Natural killer cell treated with Interleukin-12 subunit alpha and Interleukin-12 subunit beta and Interleukin-15 and Interleukin-18, amount 100 ng/mL, for 72 hours (primary cell): ENCODE measurements at places on chromosomes 16 and 17.

GRCh38 chr17:56832446-56832845 is 1.3 kb downstream of the C17orf67 start:
- no peak for DNase-seq

- no peak for DNase-seq
Measured at GRCh38 chr16:5851393-5851982, 753.9 kb upstream of the EEF2KMT start.

- DNase-seq, result no peak
Measured at GRCh38 chr16:62829607-62830006, 793.4 kb upstream of the CDH8 start.

- DNase-seq, result no peak
Measured at GRCh38 chr16:8591451-8591850, 1.1 kb upstream of the TMEM114 start.

- no peak for DNase-seq
Measured at GRCh38 chr17:54920819-54921218, 20.2 kb downstream of the TOM1L1 start.

DNA sequence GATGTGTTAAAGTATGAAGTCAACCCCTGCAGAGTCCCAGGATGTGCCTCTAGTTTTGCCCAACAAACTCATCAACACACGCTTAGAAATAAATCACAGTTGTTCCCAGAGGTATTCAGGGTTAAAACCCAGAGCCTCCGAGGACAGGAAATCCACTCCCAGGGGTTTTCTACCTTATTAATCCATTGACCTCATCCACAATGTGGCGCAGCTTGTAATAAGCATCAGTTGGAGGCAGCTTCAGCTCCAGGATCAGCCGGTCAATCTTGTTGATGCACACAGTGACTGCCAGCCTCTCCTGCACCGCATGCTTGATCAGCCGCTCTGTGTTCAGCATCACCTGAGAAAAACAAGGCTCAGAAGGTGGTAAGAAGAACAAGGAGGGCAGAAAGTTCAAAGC is 23.5 kb downstream of the EFTUD2 start:
- DNase-seq, result no peak

- DNase-seq, result no peak
Measured at GRCh38 chr17:2195729-2196128, 107.9 kb downstream of the SMG6 start.

DNA sequence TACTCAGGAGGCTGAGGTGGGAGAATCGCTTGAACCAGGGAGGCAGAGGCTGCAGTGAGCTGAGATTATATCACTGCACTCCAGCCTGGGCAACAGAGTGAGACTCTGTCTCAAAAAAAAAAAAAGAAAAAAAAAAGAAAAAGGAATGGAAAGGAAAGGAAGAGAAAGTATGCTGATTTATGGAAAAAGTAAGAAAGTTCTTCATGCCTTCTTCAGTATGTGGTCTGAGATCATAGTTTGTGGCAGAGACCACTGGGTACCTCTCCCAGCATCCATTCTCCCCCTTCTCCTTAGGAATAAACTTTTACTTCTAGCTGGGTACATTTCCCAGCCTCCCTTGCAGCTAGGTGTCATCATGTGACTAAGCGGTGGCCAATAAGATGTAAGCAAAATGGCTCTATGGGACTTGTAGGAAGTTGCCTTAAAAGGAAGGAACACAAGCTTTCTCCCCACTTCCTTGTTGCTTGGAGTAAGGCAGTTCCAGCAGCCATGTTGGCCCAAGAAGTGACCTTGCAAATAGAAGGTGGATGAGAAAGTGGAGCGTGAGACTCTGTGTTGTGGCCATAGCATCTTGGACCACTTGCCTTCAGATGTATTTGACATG is 26.1 kb upstream of the XPO6 start:
- DNase-seq, result no peak

- no peak for DNase-seq
Measured at GRCh38 chr17:81518113-81518784, 5.7 kb upstream of the ACTG1 start.

- DNase-seq, result no peak
Measured at GRCh38 chr17:17110520-17110919, 68.3 kb downstream of the MPRIP start.

GRCh38 chr16:22946433-22946832 is 132.5 kb downstream of the HS3ST2 start:
- no peak for DNase-seq

GRCh38 chr16:9170470-9170869 is 79.0 kb downstream of the HAPSTR1 start:
- no peak for DNase-seq

- DNase-seq, result no peak
Measured at GRCh38 chr16:1580956-1581355, 30.9 kb downstream of the IFT140 start.

DNA sequence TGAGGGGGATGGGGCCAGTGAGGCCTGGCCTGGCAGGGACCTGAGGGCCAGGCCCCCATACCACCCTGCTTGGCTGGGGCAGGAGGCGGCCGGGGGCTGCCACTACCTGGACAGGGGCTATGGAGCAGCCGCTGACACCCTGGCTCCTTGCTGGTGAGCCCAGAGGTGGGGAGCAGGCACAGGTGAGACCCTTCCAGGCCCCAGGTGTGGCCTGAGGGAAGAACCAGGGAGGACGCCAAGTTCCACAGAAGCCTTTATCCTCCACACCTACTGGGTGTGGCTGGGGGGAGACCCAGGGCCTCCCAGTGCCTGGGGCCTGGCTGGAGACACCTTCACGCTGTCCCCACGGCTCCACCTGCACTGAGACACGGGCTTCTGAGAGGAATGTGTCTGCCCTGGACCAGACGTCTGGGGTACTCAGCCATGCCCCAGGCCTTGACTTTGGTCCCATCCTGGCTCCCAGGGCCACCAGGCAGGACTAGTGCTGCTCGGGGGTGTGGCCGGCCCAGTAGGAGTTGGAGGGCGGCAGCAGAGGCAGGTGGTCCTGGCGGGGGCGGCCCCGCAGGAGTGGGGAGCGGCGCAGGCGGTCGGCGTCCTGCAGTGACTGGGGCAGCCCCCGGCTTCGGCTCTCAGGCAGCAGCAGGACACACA is 4.7 kb downstream of the SLC22A31 start:
- DNase-seq, result no peak

GRCh38 chr16:89570342-89570923 is 5.1 kb upstream of the CPNE7 start:
- no peak for DNase-seq

DNA sequence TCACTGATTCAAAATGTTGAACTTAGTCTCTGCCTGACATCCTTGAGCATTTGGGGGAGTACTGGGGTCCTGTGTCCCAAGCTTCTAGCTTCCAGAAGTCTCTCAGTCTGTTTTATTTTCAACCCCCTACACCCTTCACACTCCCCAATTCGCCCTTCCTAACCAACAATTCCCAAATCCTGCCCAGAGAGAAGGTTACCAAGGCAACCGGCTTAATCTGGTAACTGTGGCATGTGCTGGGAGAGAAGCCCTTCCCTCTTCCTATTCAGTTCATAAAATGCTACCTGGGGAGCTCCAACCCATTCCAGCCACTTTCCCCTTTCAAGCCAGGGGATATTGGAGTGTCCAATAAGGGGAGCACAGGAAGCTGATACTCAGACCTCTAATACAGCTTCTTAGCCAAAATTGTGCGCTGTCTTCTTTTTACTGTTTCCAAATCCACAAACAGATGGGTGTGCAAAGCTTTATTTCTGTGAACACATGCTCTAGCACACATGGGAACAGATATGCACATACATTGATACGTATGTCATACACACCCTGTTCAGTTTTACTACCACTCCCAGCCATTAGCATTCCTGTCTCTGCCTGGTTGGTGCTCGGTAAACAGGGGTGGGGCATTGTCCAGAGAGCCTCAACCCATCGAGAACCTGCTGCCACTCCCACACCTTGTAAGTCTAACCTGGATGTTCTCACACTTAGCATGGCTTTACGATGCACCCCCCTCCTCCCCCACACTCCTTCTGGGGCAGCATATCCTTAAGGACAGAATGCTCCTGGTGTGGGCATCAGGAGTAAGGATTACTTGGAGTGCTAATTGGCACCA is 1.1 kb upstream of the RAPGEFL1 start:
- DNase-seq, result no peak

GRCh38 chr17:69346766-69347165 is 19.8 kb upstream of the ABCA5 start:
- no peak for DNase-seq

GRCh38 chr16:29745853-29746345 is at the start of gene C16orf54:
Gene C16orf54, minus strand, starts transcription at chr16:29745990. Its CDS starts 1,039 bp downstream, at chr16:29744951.
- DNase-seq, result peak; percentile 89

DNA sequence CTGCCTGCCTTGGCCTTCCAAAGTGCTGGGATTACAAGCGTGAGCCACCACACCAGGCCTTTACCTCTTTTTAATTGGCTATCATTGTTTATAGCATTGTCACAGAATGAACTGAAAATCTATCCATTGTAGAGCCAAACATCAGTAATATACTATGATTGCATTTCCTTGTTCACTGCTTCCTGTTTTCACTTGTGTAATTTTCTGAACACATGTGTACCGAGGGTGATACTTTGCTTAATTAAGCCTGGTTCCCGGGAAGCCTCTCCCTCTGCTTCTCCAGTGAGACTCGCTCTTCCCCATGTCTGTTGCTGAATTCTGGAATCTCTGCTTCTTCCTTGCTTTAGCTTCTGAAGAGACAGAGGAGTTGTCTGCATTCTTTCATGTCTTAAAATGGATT is 33.1 kb downstream of the POLR3E start:
- DNase-seq, result no peak

DNA sequence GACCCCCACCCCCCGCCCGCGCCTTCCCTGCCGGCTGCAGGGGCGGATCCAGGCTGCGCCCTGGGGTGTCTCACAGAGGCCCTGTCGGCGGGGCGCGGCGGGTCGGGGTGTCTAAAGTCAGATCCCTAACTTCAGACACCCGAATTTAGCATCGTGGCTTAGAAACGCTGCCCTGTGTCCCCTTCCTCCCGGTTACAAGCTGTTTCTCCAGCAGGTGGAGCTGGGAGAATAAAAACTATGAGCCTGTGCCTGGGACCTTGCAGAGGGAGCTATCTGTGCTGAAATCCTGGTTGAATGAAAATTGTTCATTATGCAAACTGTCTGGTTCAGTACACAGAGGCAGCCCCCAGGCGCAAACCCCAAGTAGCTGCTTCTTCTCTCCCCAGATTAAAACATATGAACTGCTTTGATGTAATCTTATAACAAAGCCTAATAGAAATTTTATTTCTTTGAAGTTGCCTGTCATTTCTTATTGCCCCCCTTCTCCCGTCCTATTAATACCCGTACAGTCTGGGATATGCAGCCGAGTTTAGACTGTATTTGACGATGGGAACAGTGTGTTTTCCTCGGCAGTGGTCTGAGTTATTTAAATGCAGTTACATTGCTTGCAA is 79.0 kb downstream of the RPA1 start:
- DNase-seq, result no peak

- no peak for DNase-seq
Measured at GRCh38 chr17:7727886-7728285, 10.3 kb downstream of the DNAH2 start.

GRCh38 chr16:50274326-50275097 is 8.2 kb downstream of the ADCY7 start:
- DNase-seq, result peak; percentile 82

DNA sequence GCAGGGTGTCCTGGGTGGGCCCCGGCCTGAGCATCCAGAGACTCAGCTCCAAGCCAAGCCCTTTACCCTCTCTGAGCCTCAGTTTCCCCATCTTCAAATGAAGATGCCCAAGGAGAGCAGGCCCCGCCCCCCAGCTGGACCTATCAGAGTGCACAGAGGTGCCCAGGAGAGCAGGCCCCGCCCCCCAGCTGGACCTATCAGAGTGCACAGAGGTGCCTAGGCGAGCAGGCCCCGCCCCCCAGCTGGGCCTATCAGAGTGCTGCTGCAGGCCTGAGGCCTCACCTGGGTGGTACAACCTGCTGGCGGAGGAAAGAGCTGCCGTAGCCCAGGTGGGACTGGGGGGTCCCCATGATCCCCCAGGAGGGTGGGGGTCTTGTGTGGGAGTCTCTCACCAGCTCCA is 3.4 kb upstream of the SSTR5 start:
- no peak for DNase-seq

- DNase-seq, result no peak
Measured at GRCh38 chr17:38451030-38451839, 23.0 kb downstream of the ARHGAP23 start.

GRCh38 chr17:58281511-58282011 is 826 bp upstream of the MPO start:
- no peak for DNase-seq

- DNase-seq, result no peak
Measured at GRCh38 chr17:69607162-69607834, 192.8 kb downstream of the MAP2K6 start.

GRCh38 chr16:921321-921905 is 49.4 kb downstream of the LMF1 start:
- DNase-seq, result peak; percentile 49

- DNase-seq, result no peak
Measured at GRCh38 chr16:66918355-66918754, 330 bp downstream of the CDH16 start.

- DNase-seq, result no peak
Measured at GRCh38 chr16:49513040-49513439, 139.4 kb downstream of the C16orf78 start.

DNA sequence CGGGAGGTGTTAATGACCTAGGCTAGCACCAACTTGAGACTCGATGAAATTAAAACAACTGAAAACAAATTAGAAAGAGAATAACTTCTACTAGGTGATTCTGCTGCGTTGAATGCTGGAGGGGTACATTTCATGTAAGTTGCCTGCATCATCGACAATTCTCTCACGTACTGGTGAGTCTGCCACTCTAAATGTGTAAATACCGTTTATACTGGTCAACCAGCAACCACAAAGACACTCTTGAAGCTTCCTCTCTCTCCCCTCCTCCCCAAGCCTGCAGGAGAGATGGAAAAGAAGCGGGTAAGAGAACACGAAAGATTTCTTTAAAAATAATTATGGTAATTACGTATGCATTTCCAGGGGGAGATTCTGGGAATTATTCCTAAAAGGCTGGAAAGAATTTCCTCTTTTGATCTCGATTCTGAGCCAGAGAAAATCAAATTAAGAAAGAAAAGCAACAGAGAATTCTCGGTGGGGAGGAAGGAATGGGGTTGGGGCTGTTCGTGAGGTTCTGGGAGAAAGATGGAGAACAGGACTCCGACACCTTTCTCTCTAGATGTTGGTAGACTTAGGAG is 68.6 kb upstream of the MRTFB start:
- no peak for DNase-seq

GRCh38 chr16:75257886-75258806 is 6.7 kb upstream of the BCAR1 start:
- no peak for DNase-seq

DNA sequence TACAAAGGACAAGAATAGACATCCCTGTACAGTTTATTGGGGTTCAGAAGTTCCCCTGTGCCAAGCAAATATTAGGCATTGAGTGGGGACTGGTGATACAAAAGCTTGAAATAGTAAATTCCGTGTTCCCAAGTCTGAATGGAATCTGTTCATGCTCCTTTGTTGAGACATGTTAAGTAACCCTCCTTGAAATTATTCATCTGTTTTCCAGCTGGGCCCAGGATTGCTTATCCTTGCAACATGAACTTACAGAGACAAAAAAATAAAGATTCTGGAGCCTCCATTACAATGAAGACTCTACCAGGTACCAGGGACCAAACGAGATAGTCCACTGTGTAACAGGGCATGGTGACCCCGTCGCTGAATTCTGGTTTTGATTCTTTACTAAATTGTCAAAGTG is 6.1 kb upstream of the CCL8 start:
- no peak for DNase-seq
